Fibroblast of lung (primary cell): ENCODE measurements at places on chromosomes 2 and 18. TPM values are rescaled to one million over a fixed set of nuclear protein-coding genes. Genes with fewer than 3 reads are reported as not detected.
A peak's percentile ranks its signal among the peaks of the same experiment; 100 is the strongest.

TXNDC9 gene
- 59.0 and 65.0 TPM in 2 replicates for polyA plus RNA-seq

UGT1A7 gene
- polyA plus RNA-seq: not detected in 2 replicates

C2orf49 gene
- polyA plus RNA-seq: 17.0 and 20.9 TPM in 2 replicates

ITGB6 gene
- 0.01 TPM in 2 replicates for polyA plus RNA-seq

EPB41L3 gene
- polyA plus RNA-seq: 3.1 and 34.0 TPM in 2 replicates

TUBA3E gene
- polyA plus RNA-seq: not detected in 2 replicates

SMAD7 gene
- polyA plus RNA-seq: 6.1 and 8.1 TPM in 2 replicates

- no peak for DNase-seq
- no peaks in the 10 kb centered on the region for H3K4me1 ChIP-seq
- no peaks in the 10 kb centered on the region for H3K27me3 ChIP-seq
- H3K4me3 ChIP-seq: no peak overlapping the region
These were observed 161.0 kb upstream of the ID2 start for GRCh38 chr2:8520791-8521344.

GRCh38 chr2:6994536-6995128, 77.4 kb downstream of the RNF144A start:
- no peaks in the 10 kb centered on the region for H3K27me3 ChIP-seq
- no peaks in the 10 kb centered on the region for H3K4me1 ChIP-seq
- no peak for DNase-seq

GRCh38 chr2:20590704-20591515, 60.0 kb downstream of the HS1BP3 start:
- peak overlapping the region; percentile 16 for H3K27ac ChIP-seq
- no peaks in the 10 kb centered on the region for H3K36me3 ChIP-seq

- no peaks in the 10 kb centered on the region for H3K4me1 ChIP-seq
- H3K4me3 ChIP-seq: no peak overlapping the region
- no peaks in the 10 kb centered on the region for H3K36me3 ChIP-seq
- H3K27ac ChIP-seq: no peak overlapping the region
These were observed 12.0 kb upstream of the BCL11A start for GRCh38 chr2:60565472-60565871.

GRCh38 chr18:11719621-11720020, 30.6 kb downstream of the GNAL start:
- H3K4me3 ChIP-seq: no peak overlapping the region
- H3K36me3 ChIP-seq: no peaks in the 10 kb centered on the region
- H3K4me1 ChIP-seq: no peaks in the 10 kb centered on the region
- DNase-seq: no peak
- H3K27ac ChIP-seq: no peak overlapping the region

DNA sequence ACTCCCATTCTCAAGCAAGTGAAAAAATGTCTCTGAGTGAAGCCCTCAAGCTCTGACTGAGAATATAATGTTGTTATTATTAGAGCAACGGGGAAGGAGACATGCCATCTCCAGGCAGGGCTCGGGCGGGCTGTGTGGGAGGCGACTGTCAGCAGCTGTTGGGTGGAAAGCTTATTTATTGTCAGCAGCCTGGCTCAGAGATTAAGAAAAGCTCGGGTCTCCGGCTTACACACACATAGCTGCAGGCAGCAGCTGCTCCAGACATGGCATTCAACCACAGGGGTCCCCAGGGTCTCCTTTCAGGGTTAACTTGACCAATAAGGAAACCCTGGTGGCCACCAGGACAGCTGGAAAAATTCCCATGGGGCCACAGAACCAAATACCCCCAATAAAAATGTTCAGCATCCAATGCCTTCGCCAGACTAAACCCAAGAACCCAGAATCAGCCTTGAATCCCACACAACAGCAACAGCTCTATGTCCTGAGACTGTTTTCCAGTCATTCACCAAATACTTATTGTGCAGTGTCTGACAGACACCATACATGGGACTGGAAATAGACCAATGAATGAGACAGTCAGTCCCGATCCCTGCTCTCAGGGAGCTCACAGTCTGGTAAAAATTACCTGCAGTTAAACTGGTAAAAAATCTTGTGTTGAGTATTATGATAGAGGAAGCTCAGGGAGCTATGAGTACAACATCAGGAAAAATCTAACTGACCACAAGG, 70.5 kb upstream of the RTN4 start:
- peak overlapping the region; percentile 2 for H3K27ac ChIP-seq
- H3K4me3 ChIP-seq: no peak overlapping the region
- no peaks in the 10 kb centered on the region for H3K36me3 ChIP-seq
- peak; percentile 51 for DNase-seq
- H3K27me3 ChIP-seq: no peaks in the 10 kb centered on the region

DNA sequence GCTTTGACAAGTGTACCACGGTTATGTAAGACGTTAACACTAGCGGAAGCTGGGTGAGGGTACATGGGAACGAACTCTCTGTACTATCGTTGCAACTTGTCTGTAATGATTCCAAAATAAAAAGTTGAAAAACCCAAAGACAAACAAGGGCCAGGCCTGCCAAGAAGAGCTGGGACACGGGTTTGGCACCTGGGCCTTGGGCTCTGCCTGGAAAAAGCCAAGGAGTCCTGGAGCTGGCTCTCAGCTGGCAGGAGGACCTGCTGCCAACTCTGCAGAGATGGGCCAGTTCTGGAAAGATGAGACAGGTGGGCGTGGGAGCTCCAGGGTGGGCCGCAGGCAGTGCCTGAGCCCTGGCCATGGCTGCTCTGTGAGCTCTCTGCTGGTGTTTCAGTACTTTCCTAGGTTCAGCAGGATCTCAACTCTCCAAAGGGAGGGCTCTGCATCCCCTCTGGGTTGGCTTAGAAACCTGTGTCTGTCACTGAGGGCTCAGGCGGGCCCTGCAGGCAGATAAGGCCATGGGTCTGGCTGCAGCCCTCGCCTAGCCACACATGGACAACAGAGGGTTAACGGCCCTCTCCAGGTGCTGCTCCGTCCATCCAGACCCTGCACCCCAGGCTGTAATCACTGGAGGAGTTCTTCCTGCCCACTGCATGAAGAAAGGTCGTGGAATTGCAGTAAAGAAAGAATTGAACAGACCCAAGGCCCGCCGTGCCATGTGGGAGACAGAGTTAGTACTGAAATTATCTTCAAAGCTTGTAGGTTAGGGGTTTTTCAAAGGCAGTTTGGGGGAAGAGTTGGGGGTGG, 89.9 kb downstream of the RHOB start:
- no peaks in the 10 kb centered on the region for H3K4me1 ChIP-seq
- H3K4me3 ChIP-seq: no peak overlapping the region
- no peaks in the 10 kb centered on the region for H3K36me3 ChIP-seq
- H3K27me3 ChIP-seq: peaks cover 2% of the 10 kb centered on the region

DNA sequence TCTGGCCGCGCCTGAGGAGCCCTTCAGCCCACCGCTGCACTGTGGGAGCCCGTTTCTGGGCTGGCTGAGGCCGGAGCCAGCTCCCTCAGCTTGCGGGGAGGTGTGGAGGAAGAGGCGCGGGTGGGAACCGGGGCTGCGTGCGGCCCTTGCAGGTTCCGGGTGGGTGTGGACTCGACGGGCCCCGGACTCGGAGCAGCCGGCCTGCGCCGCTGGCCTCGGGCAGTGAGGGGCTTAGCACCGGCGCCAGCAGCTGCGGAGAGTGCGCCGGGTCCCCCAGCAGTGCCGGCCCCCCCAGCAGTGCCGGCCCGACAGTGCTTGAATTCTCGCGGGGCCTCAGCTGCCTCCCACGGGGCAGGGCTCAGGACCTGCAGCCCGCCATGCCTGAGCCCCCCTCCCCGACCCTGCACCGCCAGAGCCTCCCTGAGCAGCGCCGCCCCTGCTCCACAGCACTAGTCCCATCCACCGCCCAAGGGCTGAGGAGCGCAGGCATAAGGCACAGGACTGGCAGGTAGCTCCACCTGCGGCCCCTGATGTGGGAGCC, 534.2 kb downstream of the ZNF804A start:
- DNase-seq: no peak
- H3K4me3 ChIP-seq: no peak overlapping the region
- no peak overlapping the region for H3K27ac ChIP-seq
- no peaks in the 10 kb centered on the region for H3K4me1 ChIP-seq
- H3K36me3 ChIP-seq: no peaks in the 10 kb centered on the region

GRCh38 chr2:69225933-69226332, 161.1 kb downstream of the GFPT1 start:
- H3K36me3 ChIP-seq: no peaks in the 10 kb centered on the region
- no peak overlapping the region for H3K4me3 ChIP-seq

GRCh38 chr2:125901278-125901677, 754.7 kb upstream of the GYPC start:
- no peak overlapping the region for H3K4me3 ChIP-seq
- H3K4me1 ChIP-seq: no peaks in the 10 kb centered on the region
- no peaks in the 10 kb centered on the region for H3K27me3 ChIP-seq
- no peak for DNase-seq
- H3K27ac ChIP-seq: no peak overlapping the region
- no peaks in the 10 kb centered on the region for H3K36me3 ChIP-seq
